HFFc6 (cell line): ENCODE measurements at places on chromosomes 1 and 21.

DNA sequence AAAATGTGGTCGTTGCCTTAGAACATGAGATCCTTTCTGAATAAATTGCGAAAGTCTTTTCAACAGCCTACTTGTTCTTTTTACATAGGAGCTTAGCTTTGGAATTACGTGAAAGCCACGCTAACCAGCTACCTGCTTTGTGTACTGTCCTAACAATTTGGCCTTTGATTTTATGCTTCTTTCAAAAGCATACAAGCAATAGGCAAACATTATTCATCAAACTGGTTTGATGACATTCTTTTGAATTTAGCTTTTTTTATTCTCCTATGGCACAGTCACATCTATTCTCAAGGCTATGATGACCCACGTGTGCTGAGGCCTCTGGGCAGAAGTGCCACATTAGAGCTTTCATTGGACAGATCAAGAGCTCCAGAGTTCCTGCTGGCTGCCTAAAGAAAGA is 178.0 kb upstream of the DPT start:
- DNase-seq = no peak

- no peak for DNase-seq
Observed at GRCh38 chr1:193437785-193438184, 251.4 kb upstream of the B3GALT2 start.

GRCh38 chr1:83999316-83999819 is 436 bp upstream of the TTLL7 start:
- peak; percentile 39 for DNase-seq

DNA sequence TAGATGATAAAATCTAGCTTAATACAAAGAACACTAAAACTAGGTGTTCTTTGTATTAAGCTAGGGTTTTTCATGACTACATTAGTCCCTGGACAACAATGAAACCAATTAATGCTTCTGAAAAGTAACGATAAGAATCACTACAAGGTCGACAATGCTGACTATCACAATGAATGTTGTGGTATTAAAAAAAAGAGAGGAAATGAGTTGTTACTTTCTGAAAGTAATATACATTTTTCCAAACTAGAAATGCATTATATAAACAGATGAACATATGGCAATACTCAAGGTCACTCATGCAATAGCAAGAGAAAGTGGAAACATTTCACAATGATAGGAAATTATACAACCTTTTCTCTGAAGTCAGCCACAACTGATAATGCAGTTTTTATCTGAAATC is 19.0 kb downstream of the DPH5 start:
- DNase-seq = no peak

DNA sequence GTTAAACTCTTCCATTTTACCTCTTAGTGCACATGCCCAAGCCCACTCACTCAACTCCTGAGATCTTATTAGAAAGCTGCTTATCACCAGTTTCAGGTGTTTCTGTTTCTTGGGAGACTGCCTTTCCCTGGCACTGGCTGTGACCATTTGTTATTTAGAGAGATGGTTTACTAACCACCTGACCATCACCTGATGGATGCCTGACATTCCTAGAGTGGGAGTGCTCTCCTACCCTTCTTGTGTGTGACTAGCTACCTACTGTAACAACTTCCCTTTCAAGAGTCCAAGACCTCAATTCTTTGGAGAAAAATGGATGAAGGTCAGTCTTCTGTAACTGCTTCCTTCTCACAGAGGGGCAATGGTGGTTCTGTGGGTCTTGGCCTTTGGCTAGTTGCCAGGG is 755.2 kb upstream of the ADAMTS5 start:
- DNase-seq = no peak

DNA sequence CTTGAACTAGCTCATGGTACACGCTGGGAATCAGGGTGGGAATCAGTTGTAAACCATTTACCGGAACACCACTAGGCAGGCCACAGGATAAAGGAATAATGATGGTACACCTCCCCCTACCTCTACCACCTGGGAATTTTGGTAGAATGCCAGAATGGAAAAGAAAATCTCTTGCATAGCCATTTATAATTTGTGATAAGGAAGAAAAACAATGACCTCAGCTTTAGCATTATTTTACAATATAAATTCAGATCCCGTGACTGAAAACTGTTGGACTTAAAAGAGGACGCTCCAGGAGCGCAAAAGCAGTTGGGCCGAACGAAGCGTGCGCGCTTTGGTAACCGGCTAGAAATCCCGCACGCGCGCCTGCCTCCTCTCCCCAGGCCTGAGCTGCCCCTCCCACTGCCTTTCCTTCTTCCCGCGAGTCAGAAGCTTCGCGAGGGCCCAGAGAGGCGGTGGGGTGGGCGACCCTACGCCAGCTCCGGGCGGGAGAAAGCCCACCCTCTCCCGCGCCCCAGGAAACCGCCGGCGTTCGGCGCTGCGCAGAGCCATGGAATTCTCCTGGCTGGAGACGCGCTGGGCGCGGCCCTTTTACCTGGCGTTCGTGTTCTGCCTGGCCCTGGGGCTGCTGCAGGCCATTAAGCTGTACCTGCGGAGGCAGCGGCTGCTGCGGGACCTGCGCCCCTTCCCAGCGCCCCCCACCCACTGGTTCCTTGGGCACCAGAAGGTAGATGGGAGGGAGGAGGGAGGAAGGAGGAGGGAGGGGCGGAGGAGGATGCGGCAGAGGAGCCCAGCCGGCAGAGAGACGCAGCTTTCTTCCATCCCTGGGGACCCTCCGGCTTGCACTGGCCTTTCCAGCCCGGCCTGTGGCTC is at the start of gene CYP4X1:
Gene CYP4X1, plus strand, starts transcription at position 402 of the 873 bp plus-strand sequence. Its CDS starts 149 bp downstream, at position 551.
- no peak for DNase-seq
